Pons (tissue), 1 donor: ENCODE measurements at places on chromosomes 3 and 15.

- DNase-seq = no peak
Measured at GRCh38 chr3:41138146-41138545, 61.2 kb upstream of the CTNNB1 start.

DNA sequence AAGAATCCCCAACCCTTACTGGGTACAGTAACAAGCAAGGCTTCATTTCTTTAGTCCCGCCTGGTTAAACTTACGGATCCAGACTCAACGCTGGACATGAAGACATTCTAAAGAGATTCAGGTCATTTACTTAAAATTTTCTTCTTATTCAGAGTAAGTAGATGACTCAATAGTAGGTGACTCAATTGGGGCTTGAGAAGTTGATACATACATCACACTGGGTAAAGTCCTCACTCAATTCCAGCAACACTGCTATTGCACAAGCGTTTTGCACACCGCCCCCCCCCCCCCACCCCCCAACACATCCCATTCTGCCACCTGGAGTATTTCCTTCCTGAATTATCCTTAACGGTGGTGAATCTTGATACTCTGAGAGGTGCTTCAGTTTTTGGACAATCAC, 610.0 kb downstream of the FOXP1 start:
- DNase-seq = no peak

DNA sequence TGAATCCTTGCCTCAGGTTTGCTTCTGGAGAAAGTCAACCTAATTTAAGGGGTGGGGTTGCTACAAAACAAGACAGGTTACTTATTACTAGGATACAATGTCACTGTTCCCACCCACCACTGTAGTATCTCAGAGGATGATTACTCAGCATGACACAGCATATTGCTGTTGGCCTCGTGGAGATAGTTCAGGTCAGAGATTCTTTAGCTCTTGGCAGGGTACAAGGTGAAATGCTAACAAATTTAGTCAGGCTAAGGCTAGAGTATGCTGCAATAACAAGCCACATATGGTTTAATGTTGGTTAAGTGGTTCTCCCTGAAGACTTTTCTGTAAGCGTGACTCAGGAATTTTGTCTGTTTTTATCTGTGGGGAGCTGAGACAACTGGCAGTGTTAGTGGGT, 161.8 kb downstream of the EDEM1 start:
- DNase-seq = no peak

GRCh38 chr3:175121225-175121624, 262.1 kb downstream of the NAALADL2 start:
- DNase-seq = no peak

GRCh38 chr3:129665024-129665768, 58.7 kb upstream of the PLXND1 start:
- no peak for DNase-seq

GRCh38 chr15:34084086-34084485, 17.6 kb downstream of the EMC7 start:
- DNase-seq = no peak
